T47D (cell line): ENCODE measurements at places on chromosomes 13 and 19.

GRCh38 chr13:75620020-75620419 lies 16.1 kb upstream of the LMO7 start:
- DNase-seq, result no peak

DNA sequence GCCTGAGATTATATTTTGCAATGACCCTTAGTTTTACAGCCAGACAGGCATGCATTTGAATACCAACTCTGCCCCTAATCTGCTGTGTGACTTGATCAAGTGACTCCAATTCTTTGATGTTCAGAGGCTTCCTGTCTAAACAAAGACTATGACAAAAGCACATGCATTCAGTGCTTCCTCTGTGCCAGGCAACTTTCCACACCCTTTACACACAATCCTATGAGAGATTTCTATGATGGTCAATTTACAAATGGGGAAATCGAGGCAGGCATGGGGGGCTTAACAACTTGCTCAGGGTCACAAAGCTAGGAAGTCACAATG lies 3.7 kb upstream of the LYPD3 start:
- DNase-seq, result no peak

- no peak for DNase-seq
Measured at GRCh38 chr13:112451512-112452379, 75.6 kb downstream of the SPACA7 start.

- no peak for DNase-seq
Measured at GRCh38 chr19:44661205-44661604, 10.1 kb upstream of the CEACAM19 start.
